Activated gamma-delta T cell treated with Interleukin-2 at 50 U/mL for 16 hours (primary cell): ENCODE measurements at places on chromosomes 2 and 18.

GRCh38 chr2:30705056-30705455 is 102.2 kb downstream of the CAPN13 start:
- DNase-seq = no peak

DNA sequence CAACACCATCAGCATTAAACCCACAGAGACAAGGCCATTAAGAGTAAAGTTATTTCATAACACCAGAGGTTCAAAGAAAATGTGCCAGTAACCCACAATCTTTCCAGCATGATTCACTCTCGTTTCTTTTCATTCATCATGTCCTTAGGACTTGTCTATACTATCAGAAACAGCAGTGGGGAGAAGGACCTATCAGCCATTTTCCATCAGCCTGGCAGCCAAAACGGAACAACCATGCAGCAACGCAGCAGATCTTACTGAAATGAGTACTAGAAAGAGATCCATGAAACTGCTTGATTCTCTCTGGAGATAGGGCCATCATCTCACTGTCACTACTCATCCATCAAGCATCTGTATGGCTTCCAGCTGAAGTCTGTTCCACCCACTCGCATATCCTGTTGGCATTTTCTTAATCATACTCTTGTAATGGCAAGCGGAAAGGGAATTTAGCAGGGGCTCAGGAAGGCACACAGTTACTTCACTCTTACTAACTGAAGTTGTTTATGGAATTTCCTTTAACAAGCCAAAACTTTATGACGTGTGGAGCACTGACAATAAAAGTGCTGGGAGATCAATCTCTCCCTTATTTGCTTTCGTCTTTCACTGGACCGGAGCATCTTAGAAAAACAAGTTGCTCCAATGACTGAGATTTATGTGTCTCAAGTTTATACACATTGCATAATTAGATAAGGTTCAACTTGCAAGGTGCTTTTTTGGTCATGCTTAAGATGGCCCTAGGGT is 69.7 kb downstream of the EPHA4 start:
- no peak for DNase-seq

DNA sequence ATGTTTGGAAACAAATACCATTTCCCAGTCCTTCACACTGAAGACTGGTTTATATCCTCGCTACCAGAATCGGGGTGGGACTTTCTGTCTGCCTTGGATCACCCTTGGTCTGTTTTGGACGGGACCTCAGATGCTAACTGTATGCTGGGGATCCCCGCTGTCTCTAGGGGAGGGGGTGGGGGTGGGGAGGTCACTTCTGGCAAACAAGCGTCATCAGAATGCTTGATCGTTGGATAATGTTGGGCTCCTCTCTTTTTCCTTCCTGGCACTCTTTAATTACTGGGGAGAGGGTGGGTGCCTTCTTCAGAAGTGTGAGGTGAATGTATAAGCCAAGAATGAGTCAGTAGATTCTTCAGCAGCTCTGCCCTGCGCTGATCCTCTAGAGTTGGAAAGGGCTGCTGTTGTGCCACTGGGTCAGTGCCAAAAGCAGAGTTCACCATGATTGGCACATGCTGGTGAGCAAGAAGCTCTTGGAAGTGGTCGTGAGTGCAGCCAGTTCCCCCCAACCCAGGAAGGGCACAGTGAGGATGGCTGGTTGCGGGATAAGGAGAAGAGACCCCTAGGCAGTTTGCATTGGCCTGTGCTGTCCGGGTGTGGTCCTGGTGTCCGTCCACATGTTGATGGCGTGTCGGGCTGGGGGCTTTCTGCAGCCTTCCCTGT is 32.2 kb downstream of the DGKD start:
- DNase-seq = no peak

DNA sequence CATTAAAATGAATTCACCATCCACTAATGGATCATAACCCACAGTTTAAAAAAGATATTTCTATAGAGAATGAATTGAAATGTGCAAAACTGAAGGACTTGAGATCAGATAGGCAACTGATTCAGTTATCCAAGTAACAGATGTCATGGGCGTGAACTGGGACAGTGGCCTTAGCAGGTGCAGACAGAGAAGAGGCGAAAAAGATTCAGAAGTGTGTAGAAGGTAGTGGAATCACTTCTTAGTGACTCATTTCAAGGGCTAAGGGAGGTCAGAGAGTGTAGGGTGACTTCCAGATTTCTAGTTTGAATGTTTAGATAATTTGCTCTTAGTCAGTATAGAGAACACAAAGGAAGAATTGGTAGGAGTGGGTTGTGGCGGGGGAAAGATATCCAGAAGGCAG is 79.7 kb downstream of the EHBP1 start:
- DNase-seq = no peak

- no peak for DNase-seq
These were observed 20.7 kb upstream of the FRZB start for GRCh38 chr2:182887093-182887492.

DNA sequence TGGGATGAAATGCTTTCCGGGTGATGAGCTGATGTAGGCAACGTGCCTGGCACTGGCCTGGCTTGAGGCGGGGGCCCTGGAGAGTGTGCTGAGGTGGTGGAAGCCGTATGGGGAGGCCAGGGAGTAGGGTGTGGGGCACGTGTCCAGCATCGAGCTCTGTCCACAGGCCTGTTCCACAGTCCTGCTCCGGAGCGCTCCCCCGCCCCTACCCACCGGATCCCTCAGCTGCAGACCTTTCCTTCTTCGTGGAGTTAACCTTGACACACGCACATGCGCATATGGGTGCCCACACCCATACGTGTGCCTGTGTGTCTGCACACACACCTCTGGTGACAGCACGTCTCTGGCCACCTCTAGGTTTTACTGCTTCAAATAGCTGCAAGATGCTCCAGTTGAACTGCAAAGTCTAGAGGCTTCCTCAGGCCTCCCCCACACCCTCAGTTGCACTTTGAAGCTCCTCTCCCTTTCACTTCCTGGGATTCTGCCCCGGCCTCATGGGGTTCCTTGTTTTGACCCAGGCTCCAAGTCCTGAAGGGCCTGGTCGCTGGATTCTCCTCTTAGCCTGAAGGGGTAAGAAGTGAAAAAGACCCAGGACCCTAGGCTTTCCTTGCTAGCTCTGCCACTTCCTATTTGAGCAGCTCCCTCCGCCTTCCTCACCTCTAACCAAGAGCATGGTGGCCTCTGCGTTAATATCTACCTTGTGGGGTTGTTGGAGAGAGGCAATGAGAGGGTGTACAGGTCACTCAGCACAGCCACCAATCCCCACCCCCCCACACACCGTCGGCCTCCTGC is 49.5 kb downstream of the INHBB start:
- DNase-seq = no peak

- no peak for DNase-seq
These were observed 18.8 kb downstream of the TGOLN2 start for GRCh38 chr2:85308896-85309555.

DNA sequence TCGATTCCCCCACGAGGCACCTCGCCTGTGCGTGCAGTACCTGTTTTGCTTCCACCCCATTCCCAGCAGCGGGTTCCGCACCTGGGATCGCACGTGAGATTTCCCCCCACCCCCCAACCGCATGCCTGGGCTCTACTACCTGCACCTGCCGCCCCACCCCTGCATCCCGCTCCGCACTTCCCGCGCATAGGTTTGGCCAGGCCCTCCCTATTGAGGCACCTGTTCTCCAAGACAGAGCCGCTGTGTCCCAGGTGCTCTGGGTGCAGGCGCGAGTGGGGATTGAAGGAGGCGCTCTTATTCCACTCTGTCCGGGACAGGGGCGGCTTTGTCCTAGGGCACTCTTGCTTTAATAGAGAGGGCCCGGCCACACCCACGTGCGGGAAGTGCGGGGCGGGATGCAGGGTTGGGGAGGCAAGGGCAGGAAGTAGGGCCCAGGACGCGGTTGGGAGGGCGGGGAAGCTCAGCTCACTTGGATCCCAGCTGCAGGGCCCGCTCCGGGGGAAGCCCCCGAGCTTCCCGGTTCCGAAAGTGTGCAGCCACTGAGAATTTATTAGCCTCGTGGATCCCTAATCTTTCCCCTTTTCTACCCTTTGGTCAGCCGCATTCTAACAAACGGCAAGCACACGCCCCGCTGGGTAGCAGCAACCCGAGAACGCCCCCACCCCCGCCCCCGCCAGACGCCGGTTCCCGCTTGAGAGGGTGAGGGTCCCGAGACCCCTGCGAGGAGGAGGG is 670 bp upstream of the MOCOS start:
- DNase-seq = no peak

DNA sequence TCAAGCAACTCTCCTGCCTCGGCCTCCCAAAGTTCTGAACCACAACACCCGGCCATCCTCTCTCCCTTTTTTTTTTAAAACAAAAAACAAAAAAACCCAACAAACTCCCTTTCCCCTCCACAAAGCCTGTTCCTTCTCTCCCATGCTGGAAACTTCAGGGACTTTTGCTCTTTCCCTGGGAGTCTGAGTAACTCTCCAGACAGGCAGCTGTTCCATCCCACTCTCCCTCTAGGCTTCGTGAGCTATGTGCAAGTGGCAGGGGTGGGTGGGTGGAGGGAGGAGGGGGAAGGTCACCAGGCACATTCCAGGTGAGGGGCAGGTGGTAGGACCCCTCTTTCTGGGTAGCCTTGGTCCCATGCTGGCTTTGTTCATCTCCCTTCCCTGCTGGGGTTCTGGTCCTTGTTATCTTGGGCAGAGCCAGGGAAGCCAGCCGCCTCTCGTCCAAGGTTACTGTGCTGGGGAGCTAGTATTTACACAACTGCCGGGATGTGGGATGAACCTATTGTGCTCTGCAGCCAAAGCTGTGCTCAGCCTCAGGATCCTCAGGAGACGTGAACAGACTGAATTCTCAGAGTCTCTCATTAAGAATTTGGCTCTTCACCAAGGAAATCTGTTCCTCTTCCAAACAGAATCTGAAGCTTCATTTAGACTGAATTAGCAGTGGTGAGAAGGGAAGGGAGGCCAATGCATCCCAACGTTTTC is 106.9 kb downstream of the LIPG start:
- no peak for DNase-seq

DNA sequence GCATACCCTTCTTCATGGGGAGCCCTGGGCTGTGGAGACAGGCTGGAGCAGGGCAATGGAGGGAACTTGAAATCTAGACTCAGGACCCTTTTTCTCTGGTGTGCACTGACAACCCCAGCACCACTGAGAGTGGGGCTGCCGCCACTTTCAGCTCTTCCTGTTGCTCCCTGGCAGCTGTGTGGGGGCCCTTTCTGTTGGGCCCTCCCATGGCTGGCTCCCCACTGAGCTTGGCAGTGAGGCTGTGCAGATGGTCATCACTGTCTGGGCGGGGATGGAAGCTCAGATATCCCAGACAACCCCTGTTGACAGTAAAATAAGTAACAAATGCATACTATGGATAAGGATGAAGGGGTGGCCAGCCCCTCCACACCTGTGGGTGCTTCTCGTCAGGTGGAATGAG is 6.7 kb downstream of the MYO7B start:
- DNase-seq = no peak

- DNase-seq = no peak
These were observed 72.5 kb downstream of the SUMO1 start for GRCh38 chr2:202165945-202166344.

DNA sequence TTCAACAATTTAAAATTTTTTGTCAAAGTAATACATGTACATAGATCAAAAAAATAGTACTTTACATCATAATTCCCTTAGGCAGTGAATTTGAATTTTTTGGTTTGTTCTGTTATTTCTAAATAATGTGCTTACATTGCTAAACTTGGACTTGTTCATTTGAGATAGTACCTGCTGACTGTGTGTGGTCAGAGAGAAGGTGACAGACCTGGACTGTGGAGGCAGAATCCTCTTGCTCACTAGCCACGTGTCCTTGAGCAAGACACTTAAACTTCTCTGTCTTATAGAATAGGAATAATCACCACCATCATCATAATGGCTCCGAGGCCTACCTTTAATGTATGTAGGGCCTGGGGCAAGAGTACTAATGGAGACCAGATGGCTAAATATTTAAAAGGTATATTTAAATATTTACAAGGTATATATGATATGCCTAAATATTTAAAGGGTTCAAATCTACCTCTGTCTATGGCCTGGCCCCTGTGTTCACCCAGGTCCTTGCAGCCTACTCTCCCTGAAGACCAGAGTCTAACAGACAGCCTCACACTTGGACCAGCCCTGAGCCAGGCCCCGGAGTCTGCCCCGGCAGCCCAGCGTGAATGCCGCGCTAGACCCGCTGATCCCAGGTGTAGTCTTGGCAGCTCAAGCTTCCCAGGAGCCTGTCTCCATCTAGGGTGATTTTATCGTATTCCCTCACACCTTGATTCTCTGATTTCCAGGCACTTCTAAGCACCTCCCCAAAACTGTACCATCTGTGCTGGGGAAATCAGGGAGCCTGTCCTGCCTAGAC is 33.5 kb downstream of the ZNF532 start:
- no peak for DNase-seq
